ENCODE measurements at places on chromosomes 2 and 18.

DNA sequence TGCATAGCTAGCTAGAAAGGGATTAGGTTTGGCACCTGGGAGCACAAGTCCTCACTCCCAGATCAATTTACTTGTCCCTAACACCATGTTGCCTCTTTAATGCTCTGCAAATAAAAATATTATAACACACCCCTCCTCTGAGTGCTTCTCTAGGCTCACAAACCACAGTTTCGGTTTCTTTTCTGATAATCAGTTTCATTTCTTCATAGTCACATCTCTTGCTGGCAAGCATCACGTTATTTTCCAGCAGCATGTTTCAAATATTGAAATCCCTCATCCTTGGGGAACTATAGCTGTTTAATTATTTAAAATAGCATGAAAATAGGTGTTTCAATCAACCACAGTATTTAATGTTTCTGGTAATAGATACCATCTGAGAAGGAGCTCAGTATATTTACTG, 13.9 kb upstream of the SMCHD1 start:
- DNase-seq, result no peak

DNA sequence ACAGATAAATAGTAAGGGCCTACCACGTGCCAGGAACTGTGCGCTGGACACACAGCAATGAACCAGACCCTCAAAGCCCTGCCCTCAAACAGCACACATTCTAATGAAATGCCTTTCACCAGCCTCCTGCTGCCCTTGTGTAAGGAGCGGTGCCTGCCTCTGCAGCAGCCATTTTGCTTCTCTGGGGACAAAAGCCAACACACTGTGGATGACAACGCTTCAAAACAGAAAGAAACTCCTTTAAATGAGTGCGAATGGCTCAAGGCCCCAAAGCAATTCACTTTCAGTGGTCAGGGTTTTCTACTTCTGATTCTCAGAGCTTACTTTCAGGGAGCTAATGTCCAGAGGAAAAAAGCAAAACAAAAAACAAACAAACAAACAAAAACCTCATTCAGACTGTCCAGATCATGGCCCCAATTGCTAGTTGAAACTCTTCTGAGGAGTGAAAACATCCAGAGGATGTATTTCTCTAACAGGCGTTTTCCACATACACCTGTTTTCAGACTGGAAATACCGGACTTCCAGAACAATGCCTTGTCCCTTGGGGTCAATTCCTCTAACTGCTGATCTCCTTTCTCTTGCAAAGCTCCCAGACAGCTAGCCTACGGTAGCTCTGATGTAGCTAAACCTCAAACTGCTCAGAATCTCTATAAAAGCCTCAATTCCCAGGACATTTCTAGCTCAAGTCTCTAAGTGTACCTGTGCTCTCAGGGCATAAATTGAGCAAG, 323.3 kb upstream of the ZNF521 start:
- no peak for DNase-seq

- DNase-seq, result no peak
These were observed 87.0 kb upstream of the REV1 start for GRCh38 chr2:99576775-99577174.

- DNase-seq, result no peak
These were observed 36.8 kb downstream of the LRRFIP1 start for GRCh38 chr2:237664151-237664550.

DNA sequence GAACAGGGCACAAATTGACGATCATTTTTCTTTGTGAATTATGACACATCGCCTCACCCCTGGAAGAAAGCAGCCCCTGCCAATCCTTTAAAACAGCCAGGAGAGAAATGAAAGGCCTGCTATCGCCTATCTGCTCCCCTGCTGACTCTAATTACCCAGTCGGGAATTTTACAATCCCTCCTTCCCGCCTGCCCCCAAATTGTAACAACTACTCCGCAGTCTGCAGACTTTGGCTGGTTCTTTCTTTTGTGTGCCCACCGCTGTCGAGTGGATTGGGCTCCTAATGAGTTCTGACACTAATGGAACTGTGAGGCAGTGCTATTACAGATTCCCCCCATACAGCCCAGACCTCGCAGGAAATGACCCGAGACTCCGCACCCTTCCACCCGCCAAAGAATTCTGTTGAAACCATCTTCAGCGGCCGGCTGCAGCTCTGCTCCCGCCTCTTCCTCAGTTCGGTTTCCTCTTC, 281.2 kb upstream of the PARD3B start:
- DNase-seq, result peak; percentile 53

GRCh38 chr18:78445880-78446279, 533.7 kb upstream of the SALL3 start:
- DNase-seq, result no peak

DNA sequence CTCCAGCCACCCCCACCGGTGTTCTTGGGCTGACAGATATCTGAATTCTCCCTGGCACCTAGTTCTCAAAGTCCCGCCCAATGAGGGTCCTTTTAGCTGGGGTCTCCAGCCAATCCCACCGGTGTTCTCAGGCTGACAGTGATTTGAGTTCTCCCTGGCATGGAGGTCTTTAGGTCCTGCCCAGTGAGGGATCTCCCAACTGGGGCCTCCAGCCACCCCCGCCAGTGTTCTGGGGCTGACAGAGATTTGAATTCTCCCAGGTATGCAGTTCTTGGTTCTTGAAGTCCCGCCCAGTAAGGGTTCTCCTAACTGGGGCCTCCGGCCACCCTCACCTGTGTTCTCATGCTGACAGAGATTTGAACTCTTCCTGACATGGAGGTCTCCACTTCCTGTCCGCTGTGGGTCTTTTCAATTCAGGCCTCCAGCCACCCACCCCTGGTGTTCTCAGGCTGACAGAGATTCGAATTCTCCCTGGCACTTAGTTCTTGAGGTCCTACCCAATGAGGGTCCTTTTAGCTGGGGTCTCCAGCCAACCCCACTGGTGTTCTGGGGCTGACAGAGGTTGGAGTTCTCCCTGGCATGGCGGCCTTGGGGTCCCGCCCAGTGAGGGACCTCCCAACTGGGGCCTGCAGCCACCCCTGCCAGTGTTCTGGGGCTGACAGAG, 154.6 kb downstream of the ANKRD36 start:
- no peak for DNase-seq

DNA sequence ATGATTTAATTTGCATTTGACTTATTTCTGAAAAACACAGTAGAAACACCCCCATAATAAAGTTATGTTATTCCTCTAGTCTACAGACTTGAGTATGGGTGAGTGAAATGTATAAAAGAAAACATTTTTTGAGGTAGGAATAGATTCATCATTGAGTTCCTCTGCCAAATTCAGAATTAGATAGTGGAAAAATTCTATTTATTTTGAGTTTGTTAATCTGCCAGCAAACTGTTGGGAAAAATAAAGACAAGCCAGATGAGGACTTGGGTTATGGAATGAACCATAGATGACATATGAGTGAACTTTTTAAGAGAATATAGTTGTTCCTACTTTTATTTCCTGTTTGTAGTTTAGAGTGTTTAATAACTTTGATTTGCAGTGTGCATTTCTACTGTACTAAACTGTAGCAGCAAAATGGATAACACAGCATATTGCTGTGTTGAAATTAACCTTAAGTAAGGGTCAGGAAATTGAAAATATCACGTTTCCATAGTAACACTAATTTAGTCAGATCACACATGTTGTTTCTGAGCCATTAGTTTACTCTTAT, 35.6 kb upstream of the PNPT1 start:
- DNase-seq, result no peak

GRCh38 chr2:1593371-1594122, 150.8 kb downstream of the PXDN start:
- DNase-seq, result no peak

DNA sequence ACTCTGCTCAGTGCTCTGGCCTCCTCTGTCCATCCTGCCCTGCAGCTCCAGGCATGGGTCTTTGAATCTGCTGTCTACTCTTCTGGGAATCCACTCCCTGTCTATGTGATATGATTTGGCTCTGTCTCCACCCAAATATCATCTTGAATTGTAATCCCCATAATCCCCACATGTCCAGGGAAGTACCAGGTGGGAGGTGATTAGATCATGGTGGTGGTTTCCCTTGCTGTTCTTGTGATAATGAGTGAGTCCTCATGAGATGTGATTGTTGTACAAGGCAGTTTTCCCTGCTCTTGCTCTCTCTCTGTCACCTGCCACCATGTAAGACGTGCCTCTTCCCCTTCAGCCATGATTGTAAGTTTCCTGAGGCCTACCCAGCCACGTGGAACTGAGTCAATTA, 881.8 kb upstream of the ID2 start:
- DNase-seq, result no peak

DNA sequence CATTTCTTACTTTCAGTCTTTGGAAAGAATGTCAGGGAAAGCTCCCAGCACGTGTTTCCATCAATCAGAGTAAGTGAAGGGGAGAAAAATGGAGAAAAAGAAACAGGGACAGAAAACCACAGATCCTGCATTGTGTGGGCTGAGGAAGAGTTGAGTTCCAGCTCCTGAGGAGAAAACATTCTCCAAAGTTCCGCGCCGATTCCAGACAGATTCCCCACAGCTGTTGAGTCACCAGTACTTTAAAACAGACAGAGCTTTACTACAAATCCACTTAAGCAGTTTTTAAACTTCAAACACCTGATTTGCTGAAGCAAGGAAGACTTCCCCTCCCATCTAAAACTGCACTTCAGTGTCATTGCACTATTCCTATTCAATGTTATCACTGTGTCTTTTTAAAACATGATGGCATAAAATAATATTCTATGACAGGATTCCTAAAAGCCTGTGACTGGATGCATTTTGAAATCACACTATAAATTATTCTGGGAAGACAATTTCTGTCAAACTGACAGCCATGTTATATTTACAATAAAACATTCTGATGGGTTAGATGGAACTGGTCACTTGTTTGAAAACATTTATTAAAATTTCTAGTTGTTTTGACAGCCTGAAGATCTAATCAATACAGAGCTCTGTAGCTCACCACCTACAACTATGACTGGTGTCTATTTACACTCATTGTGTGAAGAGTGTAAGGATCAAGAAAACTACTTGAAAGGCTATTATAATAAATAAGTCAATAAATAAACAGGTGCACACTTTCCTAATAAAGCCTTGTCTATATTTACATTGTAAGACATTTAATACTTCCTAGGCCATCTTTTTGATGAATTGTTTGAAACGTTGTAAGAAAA, 40.9 kb downstream of the TCF4 start:
- DNase-seq, result no peak

DNA sequence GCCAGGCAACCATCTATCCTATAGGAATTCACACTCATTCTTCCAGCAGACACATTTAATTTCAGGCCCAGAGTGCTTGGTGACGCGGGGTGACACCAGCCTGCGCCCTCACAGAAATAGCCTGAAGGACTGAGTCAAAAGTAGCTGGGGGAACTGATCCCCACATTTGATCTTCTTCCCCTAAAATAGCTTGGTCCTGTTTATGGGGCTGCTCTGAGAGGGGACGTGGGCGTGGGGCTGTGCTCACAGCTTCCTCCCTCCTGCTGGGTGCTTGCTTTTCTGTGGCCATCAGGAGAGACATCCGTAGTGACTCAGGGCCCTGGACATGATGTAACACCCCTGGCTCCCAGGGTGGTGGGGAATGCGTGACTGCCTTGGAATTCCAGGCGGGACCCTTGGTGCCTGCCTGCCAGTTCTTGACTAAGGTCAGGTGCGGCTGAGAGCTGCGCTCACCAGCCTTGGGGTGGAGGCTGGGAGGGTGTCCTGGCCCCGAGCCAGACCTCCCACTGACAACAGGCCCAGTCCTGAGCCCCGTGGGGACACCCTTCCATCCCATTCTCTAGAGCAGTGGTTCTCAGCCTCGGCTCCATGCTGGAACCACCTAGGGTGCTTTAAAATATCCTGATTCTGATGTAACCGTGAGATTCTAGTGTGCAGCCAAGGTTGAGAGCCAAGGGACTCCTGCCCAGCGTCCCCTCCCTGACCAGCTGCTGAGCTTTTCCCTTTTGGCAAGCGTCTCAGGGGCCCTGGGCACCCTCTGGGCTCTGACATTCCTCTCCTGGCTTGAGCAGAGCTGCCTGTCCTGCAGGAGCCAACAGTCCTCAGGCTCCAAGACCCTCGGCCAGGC, 47.4 kb upstream of the SMAD7 start:
- DNase-seq, result no peak
